ENCODE measurements at places on chromosomes 7 and 10.
A peak's percentile ranks its signal among the peaks of the same experiment; 100 is the strongest.

DNA sequence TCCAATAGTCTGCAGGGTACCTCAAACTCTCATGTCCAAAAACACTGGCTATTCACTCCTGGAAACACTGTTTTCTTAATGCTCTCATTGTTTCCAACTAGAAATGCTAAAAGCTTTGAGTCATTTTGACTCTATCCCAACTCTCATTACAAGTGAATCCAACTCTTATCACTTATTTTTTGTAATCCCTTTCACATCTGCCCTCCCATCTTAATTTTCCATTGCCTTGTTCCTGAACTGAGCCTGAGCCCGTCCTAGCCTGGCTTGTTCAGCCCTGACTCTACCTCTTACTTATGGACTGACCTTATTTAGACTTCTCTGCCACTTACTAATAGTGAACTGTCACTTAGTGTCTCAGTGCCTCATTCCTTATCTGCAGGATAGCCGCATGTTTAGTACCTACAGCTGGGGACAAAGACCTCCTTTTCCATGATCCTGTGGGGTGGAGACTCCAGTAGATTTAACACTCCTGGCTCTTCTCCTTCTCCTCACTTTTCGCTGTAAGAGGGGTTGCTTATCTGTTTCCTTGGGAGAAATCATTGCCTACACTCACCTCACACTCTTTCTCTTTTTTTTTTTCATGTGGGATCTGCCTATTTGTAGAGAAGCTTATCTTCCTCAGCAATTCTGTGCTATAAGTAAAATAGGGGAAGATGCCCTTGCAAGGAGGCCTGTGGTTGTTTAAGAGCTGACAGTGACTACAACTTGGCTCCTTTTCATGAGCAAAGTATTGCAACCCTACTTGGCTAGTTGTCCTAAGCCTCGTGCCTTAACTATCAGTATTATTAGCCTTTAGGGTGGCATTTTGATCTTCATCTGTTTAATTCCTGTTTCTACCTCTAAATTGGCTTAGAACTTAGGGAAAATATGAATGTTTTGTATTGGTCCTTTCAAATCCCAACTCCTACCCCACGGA is 56.4 kb downstream of the SLC16A12 start:
- no peak for DNase-seq

DNA sequence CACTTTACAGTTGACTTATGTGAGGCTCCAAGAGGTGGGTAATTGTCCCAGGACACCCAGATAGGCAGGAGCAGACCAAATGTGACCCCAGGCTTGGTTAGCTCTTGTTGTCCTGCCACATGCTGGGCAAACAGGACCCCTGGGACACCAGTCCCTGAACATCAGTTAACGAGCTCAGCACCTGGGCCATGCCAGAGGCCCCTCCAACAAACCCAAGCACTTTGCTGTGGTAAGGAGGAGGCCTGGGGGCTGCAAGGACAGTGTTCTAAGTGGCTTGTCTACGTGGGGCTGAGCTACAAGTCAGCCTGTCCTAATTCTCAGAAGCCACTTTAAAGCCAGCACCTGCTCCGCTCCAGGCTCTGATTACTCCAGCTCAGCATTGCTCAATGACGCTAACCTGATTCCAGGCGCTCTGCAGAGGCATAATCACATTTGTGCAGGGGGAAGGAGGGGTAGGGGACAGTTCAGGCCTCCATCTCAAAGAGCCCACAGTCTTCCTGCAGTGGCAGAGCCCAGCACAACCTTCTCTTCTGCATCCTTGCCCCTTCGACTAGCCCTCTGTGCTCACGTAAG is 57.2 kb downstream of the DDC start:
- no peak for DNase-seq

DNA sequence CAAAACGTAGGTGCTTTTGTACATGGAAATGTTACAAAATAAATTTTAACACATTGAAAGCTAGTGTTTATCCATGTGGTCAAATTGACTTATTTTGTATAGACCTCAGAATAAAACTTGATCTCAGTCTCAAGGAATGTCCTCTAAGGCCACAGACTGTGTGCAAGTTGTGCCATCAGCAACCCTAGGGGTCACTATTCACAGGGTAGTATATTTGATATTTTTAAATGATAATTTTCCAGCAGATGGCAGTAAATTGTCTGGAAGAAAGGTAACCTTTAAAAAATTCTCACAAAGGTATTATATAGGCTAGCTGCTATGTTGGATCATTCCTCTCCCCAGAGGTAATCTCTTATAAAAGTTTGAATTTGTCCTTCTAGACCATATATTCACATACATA is 12.9 kb upstream of the SNX10 start:
- DNase-seq = no peak

- no peak for DNase-seq
Observed at GRCh38 chr10:30674796-30675195, 45.2 kb upstream of the LYZL2 start.

- DNase-seq = no peak
Observed at GRCh38 chr7:110921595-110922151, 169.3 kb upstream of the LRRN3 start.

DNA sequence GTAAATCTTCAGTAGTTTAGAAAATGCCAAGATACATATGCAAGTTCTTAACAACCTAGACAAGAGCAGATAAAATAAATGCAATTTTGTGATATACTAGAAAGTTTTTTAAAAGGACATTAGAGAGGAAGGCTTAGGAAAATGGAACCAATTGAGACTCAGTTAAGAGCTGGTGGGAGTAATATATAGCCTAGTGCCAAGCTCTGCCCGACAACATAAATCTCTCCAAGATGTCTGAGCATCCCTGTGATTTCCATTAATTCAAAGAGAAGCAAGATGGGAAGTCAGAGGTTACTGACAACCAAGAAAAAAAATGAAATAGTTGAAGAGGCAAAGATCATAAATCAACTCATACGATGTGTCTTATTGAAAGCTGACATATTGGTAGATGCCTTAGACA is 74.5 kb downstream of the DGKB start:
- no peak for DNase-seq

- no peak for DNase-seq
Observed at GRCh38 chr7:28106321-28106829, 74.2 kb downstream of the JAZF1 start.

DNA sequence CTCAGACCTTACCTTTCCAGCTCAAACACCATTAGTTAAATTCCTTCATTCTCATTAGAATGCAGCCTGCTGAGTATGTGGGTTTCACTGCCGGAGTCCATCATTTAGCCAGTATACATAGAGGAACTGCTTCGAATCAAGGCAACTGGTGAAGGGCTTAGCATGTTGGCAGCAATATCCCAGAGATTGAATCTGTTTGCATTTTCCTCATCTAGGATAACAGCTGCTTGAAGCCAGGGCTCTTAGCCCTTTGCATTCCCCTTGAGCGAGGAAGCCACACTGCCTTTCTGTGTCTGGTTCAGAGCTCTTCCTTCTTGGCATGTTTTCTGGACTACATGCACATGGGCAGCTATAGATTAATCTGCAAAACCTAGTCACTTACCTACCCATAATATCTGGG is 14.7 kb downstream of the NODAL start:
- DNase-seq = no peak

DNA sequence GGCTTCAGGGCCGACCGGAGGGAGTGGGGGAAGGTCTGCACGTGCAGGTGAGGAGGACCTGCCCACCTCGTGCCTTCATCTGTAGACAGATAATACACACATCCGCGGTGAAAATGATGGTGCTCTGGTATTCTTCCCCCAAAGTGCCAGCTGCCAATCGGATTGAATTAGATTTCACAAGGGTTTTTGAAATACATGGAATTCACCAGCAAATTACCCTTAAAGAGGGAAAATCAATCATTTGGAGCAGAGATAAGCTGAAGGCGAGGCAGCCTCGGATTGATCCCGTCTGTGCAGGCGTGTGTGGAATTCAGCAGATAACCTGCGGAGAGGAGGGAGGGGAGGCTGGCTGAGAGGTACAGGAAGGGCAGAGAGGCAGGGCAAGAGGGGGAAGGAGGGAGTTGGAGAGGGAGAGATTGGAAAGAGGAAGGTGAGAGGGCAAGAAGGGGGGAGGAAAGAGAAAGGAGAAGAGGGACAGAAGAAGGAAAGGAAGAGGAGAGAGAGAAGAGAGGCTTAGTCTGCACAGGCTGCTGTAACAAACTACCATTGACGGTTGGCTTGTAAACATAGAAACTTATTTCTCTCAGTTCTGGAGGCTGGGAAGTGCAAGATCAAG is 84.2 kb downstream of the C10orf105 start:
- no peak for DNase-seq

- DNase-seq = no peak
Observed at GRCh38 chr10:14624600-14624999, 150.1 kb downstream of the FAM107B start.

DNA sequence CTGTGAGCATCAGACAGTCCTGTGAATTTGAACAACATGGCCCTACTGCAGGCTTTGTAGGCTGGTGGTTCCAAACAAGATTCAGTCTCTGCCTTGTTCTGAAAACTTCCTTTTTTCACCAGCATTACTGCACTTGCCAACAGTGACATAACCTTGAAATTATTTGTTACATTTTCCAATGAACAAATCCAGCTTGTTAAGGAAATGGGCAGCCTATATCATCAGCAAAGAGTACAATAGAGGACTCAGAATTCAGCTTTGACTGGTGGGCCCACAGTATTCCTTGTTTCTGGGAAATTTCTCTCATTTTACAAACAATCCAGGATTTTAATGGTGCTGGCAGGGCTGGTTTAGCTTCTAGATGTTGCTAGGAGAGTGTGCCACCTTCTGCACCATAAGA is 703.7 kb upstream of the FZD8 start:
- DNase-seq = no peak

DNA sequence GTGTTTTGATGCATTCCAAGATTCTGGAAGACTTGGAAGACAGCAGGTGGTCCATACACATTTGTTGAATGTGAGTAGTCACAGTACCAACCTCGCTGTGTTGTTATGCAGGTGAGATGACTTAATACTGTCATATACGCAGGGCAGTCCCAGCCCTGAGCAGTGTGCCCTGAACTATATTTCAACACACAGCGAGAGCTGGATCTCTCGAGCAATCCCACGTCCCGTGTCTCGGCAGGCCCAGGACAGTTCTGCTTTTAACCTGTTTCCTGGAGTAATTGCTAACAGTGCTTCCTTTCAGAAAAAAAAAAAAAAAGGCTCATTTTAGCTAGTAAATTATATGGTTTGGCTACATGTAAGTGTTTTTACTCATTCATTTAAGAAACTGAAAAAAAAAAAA is 179.7 kb downstream of the PRKCQ start:
- DNase-seq = no peak

- DNase-seq = peak; percentile 73
Observed at GRCh38 chr10:129707406-129708388, 240.7 kb downstream of the MGMT start.

DNA sequence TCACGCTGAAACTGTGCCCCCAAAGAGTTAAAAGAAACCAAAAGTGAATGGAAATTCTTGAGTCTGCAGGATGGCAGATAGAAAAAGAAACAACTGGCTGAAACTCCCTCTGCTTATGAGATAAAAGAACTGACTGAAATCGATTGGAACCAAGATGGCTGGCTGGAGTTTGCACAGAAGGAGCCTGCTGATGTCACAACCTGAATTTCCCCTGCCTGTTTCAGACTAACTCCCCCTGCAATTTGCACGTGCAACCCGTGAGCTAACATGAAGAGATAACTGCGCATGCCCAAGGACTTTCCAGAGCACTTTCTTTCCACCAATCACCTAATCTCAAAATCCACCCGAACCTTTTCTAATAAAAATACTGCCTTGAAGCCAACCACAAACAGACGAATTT is 435.5 kb downstream of the CALN1 start:
- no peak for DNase-seq

DNA sequence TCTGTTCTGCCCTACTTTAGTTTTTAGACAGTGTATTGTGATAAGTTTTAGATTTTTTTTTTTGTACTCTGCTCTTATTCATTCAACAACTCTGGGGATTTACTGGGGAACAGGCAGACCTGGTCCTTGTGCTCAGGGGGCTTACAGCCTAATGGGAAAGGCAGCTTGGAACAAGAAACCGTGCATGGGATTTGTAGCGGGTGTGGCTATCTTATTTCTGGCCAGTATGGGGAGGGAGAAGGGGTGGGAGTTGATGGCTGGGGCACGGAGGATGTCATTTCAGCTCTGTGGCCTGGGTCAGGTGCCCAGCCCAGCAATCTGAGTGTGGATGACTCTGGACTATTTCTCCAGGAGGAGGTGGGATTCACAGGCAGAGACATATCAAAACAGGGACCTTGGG is 47.0 kb downstream of the GRK5 start:
- DNase-seq = no peak

- no peak for DNase-seq
Observed at GRCh38 chr10:100625816-100626215, 90.1 kb downstream of the HIF1AN start.

DNA sequence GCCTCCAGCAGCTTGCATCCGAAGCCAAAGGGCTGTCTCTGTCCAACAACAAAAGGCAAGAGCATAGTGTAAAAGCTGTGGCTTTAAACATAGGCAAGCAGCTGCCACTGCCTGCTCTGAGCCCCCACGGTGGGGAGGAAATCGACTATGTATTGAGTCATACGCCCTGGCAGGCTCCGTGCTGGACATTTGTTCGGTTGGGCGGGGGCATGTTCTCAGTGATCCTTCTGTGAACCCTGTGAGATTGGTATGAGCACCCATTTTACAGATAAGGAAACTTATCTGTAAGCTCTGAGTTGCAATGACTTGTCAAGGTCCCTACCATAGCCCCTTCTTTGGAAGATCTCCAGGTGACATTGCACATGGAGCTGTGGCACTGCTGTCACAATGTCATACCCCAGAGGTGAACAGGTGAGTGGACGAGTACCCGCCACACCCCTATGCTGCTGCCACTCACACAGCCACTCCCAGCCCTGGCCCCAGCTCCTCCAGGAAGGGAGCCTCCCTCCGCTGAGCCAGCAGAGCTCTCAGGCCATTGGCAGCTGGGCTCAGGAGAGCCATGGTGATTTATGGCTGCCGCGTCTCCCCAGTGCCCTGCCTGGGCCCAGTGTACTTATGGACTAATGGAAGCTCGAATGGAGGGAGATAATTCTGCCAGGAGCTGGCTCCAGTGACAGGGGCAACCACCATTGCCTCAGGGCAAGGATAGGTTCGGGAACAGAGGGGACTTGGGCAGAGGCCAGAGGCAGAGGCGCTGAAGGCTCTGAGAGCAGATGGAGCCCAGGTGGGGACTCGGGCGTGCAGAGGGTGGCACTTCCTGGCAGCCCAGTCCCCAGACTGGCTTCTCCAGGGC is 43.7 kb downstream of the UNC5B start:
- no peak for DNase-seq

Data from right forelimb (tissue), 1 donor.